Immature natural killer cell (primary cell): ENCODE measurements at places on chromosomes 4 and X. TPM values are rescaled to one million over a fixed set of nuclear protein-coding genes. Genes with fewer than 3 reads are reported as not detected.

EVC2 gene
- polyA plus RNA-seq: not detected

AMOT gene
- 4.0 TPM for polyA plus RNA-seq

SUPT20HL2 gene
- not detected for polyA plus RNA-seq

MEPE gene
- not detected for polyA plus RNA-seq

TBX22 gene
- polyA plus RNA-seq: not detected

SLC26A1 gene
- 0.77 TPM for polyA plus RNA-seq

SPINK2 gene
- 96.4 TPM for polyA plus RNA-seq

SMIM10L2A gene
- 0.17 TPM for polyA plus RNA-seq

RASL11B gene
- 0.37 TPM for polyA plus RNA-seq

ARMCX1 gene
- polyA plus RNA-seq: not detected

SPANXC gene
- polyA plus RNA-seq: not detected

MPC1L gene
- not detected for polyA plus RNA-seq

COL25A1 gene
- not detected for polyA plus RNA-seq

RIBC1 gene
- polyA plus RNA-seq: not detected

SPATA18 gene
- not detected for polyA plus RNA-seq

FAM9C gene
- polyA plus RNA-seq: not detected

PROM1 gene
- 0.11 TPM for polyA plus RNA-seq

SLC25A31 gene
- not detected for polyA plus RNA-seq

PAGE4 gene
- not detected for polyA plus RNA-seq

FABP2 gene
- not detected for polyA plus RNA-seq

DSPP gene
- not detected for polyA plus RNA-seq

DCAF12L1 gene
- polyA plus RNA-seq: not detected

PNMA5 gene
- polyA plus RNA-seq: not detected

PRRG3 gene
- polyA plus RNA-seq: not detected

RTL5 gene
- polyA plus RNA-seq: 0.19 TPM

RTL9 gene
- not detected for polyA plus RNA-seq

STOX2 gene
- polyA plus RNA-seq: not detected
